ENCODE measurements at places on chromosomes 13 and 19. TPM values are rescaled to one million over a fixed set of nuclear protein-coding genes. Genes with fewer than 3 reads are reported as not detected.

GRIK5 gene
- total RNA-seq, result 2.5 TPM

DNA sequence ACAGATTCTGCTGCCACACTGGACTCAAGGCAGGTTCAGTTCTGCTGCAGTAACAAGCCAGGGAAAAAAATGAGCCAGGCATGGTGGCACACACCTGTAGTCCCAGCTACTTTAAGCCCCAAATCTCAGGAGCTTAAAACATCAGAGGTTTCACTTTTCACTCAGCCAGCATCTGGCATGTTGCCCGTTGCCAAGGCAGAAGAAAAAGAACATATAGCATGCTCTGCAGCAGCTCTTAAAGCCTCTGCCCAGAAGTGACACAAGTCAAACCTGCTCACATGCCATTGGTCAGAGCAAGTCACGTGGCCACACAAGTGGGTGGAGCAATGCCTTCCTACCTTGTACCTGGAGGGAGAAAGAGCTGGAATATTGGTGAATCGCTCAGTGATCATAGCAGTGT is 14.7 kb upstream of the ADGRE5 start:
- DNase-seq, result no peak

ZNF568 gene
- total RNA-seq, result 4.3 TPM

- no peak for DNase-seq
These were observed 117.7 kb upstream of the CACNA1A start for GRCh38 chr19:13623716-13624710.

IRGQ gene
- total RNA-seq, result 20.8 TPM

FSTL3 gene
- 199 TPM for total RNA-seq

DLL3 gene
- total RNA-seq, result 4.1 TPM

DNA sequence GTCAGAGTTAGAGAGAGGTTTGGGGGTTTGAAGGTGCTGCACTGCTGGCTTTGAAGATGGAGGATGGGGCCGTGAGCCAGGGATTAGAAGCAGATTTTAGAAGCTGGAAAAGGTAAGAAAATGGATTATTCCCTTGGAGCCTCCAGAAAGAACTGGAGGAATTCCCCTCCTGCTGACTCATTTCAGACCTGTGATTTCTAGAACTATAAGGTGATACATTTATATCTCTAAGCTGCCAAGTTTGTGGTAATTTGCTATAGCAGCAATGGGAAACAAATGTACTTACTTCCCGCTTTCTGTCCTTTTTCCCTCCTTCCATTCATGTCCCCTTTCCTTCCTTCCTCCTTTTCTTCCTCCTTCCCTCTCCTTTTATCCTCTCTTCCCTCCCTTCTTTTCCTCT is 78.5 kb upstream of the PCDH8 start:
- no peak for DNase-seq

ZNF154 gene
- 2.1 TPM for total RNA-seq

ZNF208 gene
- total RNA-seq, result 0.14 TPM

DNA sequence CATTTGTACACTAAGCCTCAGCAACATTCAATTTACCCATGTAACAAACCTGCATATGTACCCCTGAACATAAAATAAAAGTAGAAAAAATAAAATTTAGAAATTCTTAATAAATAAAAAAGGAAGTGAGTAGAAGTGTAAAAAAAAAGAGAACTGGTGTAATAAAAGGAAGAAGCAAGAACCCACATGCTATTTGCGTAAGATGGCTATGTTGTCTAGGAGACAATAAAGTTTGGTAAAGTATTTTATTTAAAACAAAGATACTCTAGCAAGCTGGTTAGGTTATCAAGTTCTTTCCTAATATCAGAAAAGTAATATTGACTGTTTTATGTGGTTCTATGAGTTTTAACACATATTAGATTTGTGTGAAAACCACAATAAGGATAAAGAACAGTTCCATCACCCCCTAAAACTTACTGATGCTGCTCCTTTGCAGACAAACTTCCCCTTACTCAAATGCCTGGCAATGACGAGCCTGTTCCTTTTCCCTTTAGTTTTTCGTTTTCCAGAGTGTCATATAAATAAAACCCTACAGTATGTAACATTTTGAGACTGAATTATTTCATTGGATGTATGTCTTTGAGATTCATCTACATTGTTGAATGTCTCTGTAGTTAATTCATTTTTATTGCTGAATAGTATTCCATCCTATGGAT is 98.9 kb downstream of the TNFSF13B start:
- no peak for DNase-seq

- no peak for DNase-seq
These were observed 9.9 kb downstream of the RFX2 start for GRCh38 chr19:6100284-6100915.

GRCh38 chr13:52950436-52950956 is 78.1 kb upstream of the OLFM4 start:
- DNase-seq, result no peak

POU4F1 gene
- under 0.01 TPM for total RNA-seq
